ENCODE measurements at places on chromosomes 3 and 15.

DNA sequence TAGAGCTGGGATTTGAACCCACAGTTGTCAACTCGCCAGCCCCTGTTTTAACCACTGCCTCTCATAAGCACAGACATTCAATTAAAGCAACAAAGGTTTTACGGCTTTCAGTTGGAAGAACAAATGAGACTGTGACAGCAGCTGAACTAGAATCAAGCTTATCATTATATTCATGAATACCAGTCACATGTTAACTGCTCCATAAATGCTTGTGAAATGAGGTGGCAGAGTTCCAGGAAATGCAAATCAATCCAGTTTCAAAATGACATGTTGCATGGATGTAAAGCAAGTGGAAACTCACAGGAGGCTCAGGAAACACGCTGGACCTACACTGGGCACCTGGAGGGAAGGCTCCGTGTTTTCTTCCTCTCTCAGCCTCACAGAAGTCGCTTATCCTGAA, 3.9 kb downstream of the GP5 start:
- no peak for DNase-seq

DNA sequence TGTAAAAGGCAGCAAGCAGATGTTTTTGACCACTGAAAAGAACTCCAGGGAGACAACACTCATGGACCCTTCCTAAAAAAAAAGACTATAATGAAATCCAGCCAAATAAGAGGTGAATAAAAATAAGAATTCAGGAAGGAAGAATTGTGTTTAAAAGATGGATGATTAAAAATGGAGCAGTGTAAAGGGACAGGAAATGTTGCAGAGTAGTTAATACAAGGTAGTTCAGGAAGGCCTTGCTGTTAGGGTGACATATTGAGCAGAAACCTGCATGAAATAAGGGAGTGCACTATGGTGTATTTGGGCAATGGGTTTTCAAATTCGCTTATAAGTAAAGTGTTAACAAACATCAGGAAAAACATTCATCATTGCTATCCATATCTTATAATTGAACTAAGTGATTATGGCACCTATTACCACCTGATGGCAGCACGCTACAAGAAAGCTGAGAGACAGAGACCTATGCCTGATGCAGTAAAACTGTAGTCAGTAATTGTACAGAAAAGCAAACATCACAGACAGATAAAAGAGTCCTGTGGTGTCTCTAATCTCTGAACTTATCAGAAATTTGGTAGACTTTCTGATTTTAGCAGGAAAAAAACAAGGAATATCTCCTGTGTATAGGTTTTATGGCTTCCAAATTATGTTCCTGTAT, 5.8 kb upstream of the DBR1 start:
- no peak for DNase-seq

- DNase-seq, result peak; percentile 8
These were observed 47.2 kb downstream of the BSN start for GRCh38 chr3:49601358-49602048.

DNA sequence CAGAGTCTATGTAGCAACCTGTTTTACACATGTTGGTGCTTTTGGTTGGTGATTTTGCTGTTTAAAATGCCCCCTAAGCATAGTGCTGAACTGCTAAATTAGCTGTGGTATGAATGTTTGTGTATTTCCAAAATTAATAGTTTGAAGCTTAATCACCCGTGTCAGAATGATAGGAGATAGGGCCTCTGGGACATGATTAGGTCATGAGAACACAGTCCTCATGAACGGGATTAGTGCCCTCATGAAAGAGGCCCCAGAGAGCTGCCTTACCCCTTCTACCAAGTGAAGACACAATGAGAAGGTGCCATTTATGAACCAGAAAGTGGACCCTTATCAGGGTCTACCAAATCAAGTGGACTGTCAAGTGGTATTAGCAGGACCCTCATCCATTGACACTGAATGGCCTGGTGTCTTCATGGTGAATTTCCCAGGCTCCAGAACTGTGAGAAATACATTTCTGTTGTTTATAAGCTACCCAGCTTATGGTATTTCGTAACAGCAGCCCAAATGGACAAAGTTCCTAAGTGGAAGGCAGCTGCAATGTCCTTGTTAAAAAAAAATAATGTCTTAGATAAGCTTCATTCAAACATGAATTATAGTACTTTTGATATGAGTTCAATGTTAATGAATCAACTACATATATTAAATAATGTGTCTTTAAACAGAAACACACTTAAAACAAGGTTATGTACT, 37.7 kb upstream of the FRMD4B start:
- no peak for DNase-seq

- no peak for DNase-seq
These were observed 43.7 kb downstream of the MECOM start for GRCh38 chr3:169619793-169620192.

DNA sequence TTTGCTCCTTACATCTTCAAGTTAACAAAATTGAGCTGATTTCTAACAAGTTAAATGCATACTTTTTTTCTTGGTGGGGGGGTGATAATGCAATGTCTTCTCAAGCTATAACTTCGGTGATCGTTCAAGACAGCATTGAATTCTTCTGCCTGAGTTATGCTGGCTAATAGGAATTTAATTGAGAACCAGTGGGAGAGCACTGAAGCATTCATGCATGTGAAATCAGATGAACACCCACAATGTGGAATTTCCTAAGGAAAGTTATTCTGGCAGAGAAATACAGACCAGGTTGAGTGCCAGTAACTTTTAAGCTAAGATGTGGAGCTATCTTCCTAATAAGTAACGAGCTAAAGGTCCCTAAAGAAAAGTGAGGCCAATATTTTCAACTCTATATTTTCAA, 3.0 kb downstream of the SPATA16 start:
- DNase-seq, result no peak
